ENCODE measurements at places on chromosomes 3 and 15. TPM values are rescaled to one million over a fixed set of nuclear protein-coding genes. Genes with fewer than 3 reads are reported as not detected.

SLC12A1 gene
- total RNA-seq = not detected

- DNase-seq = no peak
These were observed 19.8 kb downstream of the MORC1 start for GRCh38 chr3:109098079-109098644.

GRCh38 chr3:183553334-183554026 is 2.0 kb downstream of the KLHL6 start:
- DNase-seq = no peak

HIGD2B gene
- total RNA-seq = not detected

DNA sequence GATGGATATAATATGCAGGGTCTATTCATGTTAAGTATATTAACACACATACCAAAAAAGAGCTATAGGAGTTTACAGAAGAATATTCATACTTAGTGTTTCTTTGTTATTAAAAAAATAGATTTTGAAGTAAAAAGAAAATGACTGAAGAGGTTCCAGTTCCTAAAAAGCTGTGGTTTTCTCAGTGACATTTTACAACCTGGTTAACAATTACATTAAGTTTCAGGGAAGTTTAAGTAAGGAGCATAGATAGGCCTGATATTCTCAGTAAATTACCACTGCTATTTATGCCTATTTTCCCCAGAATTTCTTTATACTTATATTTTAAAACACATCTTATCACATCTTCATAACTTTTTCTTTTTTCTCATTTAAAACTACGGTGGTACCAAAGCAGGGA is 43.6 kb upstream of the SPTSSB start:
- DNase-seq = no peak

ST8SIA2 gene
- not detected for total RNA-seq

Measured in MG63 (cell line).